OCI-LY7 (cell line): ENCODE measurements at places on chromosomes 2 and 18. TPM values are rescaled to one million over a fixed set of nuclear protein-coding genes. Genes with fewer than 3 reads are reported as not detected.

The TFPI gene
- not detected in 2 replicates for total RNA-seq

The GLI2 gene
- not detected in 2 replicates for total RNA-seq

The DOK6 gene
- not detected in 2 replicates for total RNA-seq

The SMYD5 gene
- 33.2 and 38.2 TPM in 2 replicates for total RNA-seq

The DSG1 gene
- total RNA-seq, result not detected in 2 replicates

The BCL2 gene
- total RNA-seq, result 2.5 and 3.0 TPM in 2 replicates

The DNAJC5G gene
- 18.1 and 18.2 TPM in 2 replicates for total RNA-seq

The RMC1 gene
- 36.2 and 41.5 TPM in 2 replicates for total RNA-seq

The TBR1 gene
- 0.06 TPM in 1 of 2 replicates, not detected in the other for total RNA-seq

The FBXO11 gene
- 72.4 and 73.2 TPM in 2 replicates for total RNA-seq

The SAG gene
- not detected in 2 replicates for total RNA-seq

The GAL3ST2 gene
- total RNA-seq, result 1.1 TPM in 2 replicates

The BMP10 gene
- not detected in 2 replicates for total RNA-seq

The PCARE gene
- total RNA-seq, result not detected in 2 replicates

The GPC1 gene
- total RNA-seq, result 3.0 and 4.0 TPM in 2 replicates

The RAX gene
- total RNA-seq, result not detected in 2 replicates

The IL18RAP gene
- total RNA-seq, result not detected in 2 replicates

The UGT1A10 gene
- not detected in 2 replicates for total RNA-seq

The MOGAT1 gene
- not detected in 2 replicates for total RNA-seq

The MYCN gene
- total RNA-seq, result not detected in 2 replicates

The NIFK gene
- 100 and 107 TPM in 2 replicates for total RNA-seq

The UGT1A4 gene
- total RNA-seq, result not detected in 2 replicates

The CRYGC gene
- not detected in 2 replicates for total RNA-seq

The ERFE gene
- total RNA-seq, result 7.6 and 10.2 TPM in 2 replicates

The ZC3H6 gene
- 16.5 and 17.3 TPM in 2 replicates for total RNA-seq

The MEIS1 gene
- total RNA-seq, result 6.1 and 7.3 TPM in 2 replicates

The PROKR1 gene
- total RNA-seq, result not detected in 2 replicates

The TUBB8B gene
- not detected in 2 replicates for total RNA-seq

The ASB3 gene
- total RNA-seq, result 30.3 and 32.1 TPM in 2 replicates

The ZNG1B gene
- 82.1 and 89.3 TPM in 2 replicates for total RNA-seq

The PTH2R gene
- total RNA-seq, result 0.13 and 0.18 TPM in 2 replicates

The RAD51AP2 gene
- 0.09 TPM in 1 of 2 replicates, not detected in the other for total RNA-seq

The VWA3B gene
- not detected in 2 replicates for total RNA-seq

The SPC25 gene
- 50.3 and 53.1 TPM in 2 replicates for total RNA-seq

The KATNAL2 gene
- total RNA-seq, result 13.9 and 16.1 TPM in 2 replicates

The CLK1 gene
- total RNA-seq, result 104 and 110 TPM in 2 replicates

The NR4A2 gene
- total RNA-seq, result 0.13 and 0.59 TPM in 2 replicates

The DNER gene
- total RNA-seq, result not detected in 2 replicates

The GRB14 gene
- total RNA-seq, result not detected in 2 replicates

The FRZB gene
- total RNA-seq, result not detected in 2 replicates

The LYG1 gene
- total RNA-seq, result 1.8 and 2.2 TPM in 2 replicates

The CFAP65 gene
- not detected in 2 replicates for total RNA-seq
